ENCODE measurements at places on chromosomes 13 and 19. TPM values are rescaled to one million over a fixed set of nuclear protein-coding genes. Genes with fewer than 3 reads are reported as not detected.

GRCh38 chr19:49564616-49565045 is 15.7 kb downstream of the NOSIP start:
- peak; percentile 47 for DNase-seq
- H3K4me1 ChIP-seq: peaks cover 98% of the 10 kb centered on the region
- H3K27ac ChIP-seq: peak overlapping the region; percentile 58
- no peaks in the 10 kb centered on the region for H3K27me3 ChIP-seq
- peaks cover 2% of the 10 kb centered on the region for H3K36me3 ChIP-seq
- H3K4me3 ChIP-seq: peak overlapping the region; percentile 25

- H3K4me3 ChIP-seq: no peak overlapping the region
- H3K27ac ChIP-seq: no peak overlapping the region
- H3K27me3 ChIP-seq: no peaks in the 10 kb centered on the region
Observed at GRCh38 chr13:100363874-100364273, 224.7 kb downstream of the GGACT start.

DNA sequence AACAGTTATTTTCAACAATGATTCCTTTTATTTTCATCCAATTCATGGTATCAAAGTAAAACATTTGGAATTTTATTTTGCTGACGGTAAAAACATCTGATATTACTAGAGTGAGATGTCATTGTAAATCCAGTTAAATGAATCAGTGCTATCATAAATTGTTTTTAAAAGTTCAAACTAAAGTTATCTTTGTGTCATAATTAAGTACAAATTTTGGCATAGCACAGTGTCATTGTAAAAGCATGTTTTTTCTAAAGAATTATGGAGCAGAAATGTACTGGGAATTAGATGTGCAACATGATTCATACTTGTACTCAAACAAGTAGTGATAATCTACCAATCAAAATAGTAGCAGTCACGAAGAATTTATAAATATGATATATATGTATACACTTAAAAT is 92.8 kb downstream of the FAM216B start:
- H3K4me3 ChIP-seq: no peak overlapping the region
- no peaks in the 10 kb centered on the region for H3K36me3 ChIP-seq
- no peak for DNase-seq
- no peaks in the 10 kb centered on the region for H3K27me3 ChIP-seq
- no peak overlapping the region for H3K27ac ChIP-seq
- no peaks in the 10 kb centered on the region for H3K4me1 ChIP-seq

DNA sequence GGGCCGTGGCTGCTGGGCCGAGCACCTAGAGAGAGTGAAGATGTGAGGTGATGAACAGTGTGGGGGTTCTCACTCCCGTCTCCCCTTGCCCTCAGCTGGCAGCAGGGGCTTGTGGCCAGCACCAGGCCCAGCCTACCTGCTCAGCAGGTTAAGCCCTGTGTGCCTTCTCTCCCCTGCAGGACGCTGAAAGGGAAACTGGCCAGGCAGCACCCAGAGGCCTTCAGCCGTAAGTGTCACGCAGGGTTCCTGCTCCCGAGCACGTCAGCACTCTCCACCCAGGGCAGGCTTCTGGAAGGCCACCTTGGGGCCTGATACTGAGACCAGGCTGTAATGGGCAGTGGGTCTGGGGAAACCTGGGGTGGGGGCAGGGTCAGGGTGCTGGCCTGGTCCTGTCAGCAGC is 4.7 kb upstream of the UBA52 start:
- no peak overlapping the region for H3K4me3 ChIP-seq
- no peak overlapping the region for H3K27ac ChIP-seq
- H3K27me3 ChIP-seq: no peaks in the 10 kb centered on the region
- DNase-seq: no peak

GRCh38 chr19:38057959-38058690 is 151.1 kb downstream of the SIPA1L3 start:
- DNase-seq: no peak
- H3K4me1 ChIP-seq: no peaks in the 10 kb centered on the region
- no peaks in the 10 kb centered on the region for H3K36me3 ChIP-seq
- H3K27me3 ChIP-seq: no peaks in the 10 kb centered on the region
- no peak overlapping the region for H3K4me3 ChIP-seq

- H3K27me3 ChIP-seq: no peaks in the 10 kb centered on the region
- no peak overlapping the region for H3K27ac ChIP-seq
- H3K4me1 ChIP-seq: peaks cover 79% of the 10 kb centered on the region
Observed at GRCh38 chr19:18488403-18488723, 33.5 kb downstream of the ELL start.

DNA sequence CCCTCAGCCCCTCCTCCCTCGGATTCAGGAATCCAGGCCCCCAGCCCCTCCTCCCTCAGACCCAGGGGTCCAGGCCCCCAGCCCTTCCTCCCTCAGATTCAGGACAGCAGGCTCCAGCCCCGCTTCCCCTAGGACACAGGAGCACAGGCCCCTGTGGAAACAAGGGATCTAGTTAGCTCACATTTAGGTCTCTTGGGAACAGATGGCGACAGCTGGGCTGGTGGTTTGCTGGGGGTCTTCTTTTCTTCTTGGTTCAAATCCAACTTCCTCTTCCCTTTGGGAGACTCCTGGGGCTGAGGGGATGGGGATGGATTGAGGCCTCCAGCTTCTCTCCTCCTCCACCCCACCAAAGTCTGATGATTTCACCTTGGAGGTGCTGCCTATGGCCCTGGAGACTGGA is 19.6 kb downstream of the ZNF575 start:
- H3K4me1 ChIP-seq: peaks cover 7% of the 10 kb centered on the region
- H3K4me3 ChIP-seq: no peak overlapping the region
- no peak overlapping the region for H3K27ac ChIP-seq
- no peaks in the 10 kb centered on the region for H3K27me3 ChIP-seq
- DNase-seq: no peak

DNA sequence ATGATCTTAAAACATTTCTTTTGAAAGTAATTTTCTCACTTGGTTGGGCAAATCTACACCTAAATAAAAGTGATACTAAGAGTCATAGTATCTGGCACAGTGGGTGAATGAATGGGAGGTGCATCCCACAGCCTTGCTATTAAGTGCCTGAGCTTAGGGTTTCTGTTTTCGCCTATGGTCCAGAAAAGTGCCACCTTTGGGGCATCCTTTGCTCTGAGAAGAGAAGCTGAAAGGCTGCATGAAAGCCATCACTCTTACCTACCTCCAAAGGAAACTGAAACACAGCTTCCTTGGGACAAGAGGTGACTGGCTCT is 55.6 kb upstream of the AKAP11 start:
- H3K27me3 ChIP-seq: no peaks in the 10 kb centered on the region
- no peaks in the 10 kb centered on the region for H3K36me3 ChIP-seq
- no peaks in the 10 kb centered on the region for H3K4me1 ChIP-seq
- H3K4me3 ChIP-seq: no peak overlapping the region
- DNase-seq: no peak

Gene NLRP4
- not detected for total RNA-seq

- no peaks in the 10 kb centered on the region for H3K27me3 ChIP-seq
- no peaks in the 10 kb centered on the region for H3K4me1 ChIP-seq
- H3K4me3 ChIP-seq: no peak overlapping the region
- H3K36me3 ChIP-seq: no peaks in the 10 kb centered on the region
- no peak for DNase-seq
Observed at GRCh38 chr13:54859827-54860226, 1831.2 kb downstream of the OLFM4 start.

DNA sequence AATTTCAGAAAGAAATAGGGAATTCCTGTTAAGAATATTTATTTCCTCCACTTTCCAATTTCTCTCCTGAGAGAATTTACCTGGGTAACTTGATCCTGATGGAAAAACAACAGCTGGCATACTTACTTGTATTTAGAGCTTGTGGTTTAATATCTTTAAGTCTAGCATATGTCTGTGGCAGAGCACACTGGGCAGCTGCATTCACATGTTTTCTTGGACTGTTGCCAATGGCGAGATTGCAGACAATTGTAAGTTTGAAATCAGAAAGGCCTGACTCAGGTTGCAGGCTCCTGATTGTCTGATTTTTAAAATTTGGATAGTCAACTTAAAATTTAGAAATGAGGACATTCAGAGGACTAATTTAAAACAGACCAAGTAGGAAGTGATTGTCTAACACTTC is 66.9 kb downstream of the NHLRC3 start:
- no peaks in the 10 kb centered on the region for H3K36me3 ChIP-seq
- no peak overlapping the region for H3K4me3 ChIP-seq
- H3K27me3 ChIP-seq: no peaks in the 10 kb centered on the region

DNA sequence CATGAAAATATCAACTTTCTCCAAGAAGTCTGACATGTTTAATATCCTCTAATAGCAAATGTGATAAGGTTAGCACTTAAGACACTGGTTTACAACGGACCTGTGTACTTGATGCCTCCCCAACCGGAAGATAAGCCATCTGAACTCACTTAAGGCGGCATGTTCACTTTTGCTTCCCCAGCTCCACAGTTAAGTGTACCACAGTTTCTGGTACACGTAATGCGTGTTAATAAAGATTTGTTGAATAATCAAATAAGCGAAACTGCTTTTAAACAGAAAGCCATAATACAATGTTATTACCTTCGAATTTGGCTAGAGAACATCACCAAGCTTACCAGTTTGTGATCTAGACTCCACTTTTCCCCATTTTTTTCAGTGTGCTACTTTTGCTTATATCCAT is 1.4 kb upstream of the PAN3 start:
- no peak overlapping the region for H3K27ac ChIP-seq
- H3K36me3 ChIP-seq: no peaks in the 10 kb centered on the region
- no peaks in the 10 kb centered on the region for H3K27me3 ChIP-seq
- DNase-seq: no peak

Gene FUT2
- not detected for total RNA-seq

DNA sequence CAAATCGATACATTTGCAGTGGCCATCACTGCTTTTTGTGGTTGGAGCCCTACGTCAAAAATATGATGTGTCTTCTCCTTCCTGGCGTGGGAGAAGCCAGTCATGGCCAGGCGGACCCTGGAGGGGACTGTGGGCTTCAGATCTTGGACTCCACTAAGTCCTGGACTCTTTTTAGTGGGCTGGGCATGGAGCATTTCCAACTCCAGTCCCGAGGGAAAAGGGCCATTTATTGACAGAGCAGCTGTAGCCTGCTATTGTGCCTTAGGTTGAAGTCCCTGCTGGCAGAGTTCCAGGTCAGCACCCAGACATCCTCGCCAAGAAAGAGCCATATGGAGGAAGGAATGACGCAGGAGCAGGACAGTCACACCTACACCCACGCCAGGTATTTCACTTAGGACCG is 179.2 kb upstream of the ZNF507 start:
- H3K27me3 ChIP-seq: no peaks in the 10 kb centered on the region
- no peaks in the 10 kb centered on the region for H3K4me1 ChIP-seq
- no peaks in the 10 kb centered on the region for H3K36me3 ChIP-seq
- H3K27ac ChIP-seq: no peak overlapping the region
- DNase-seq: no peak

- no peak overlapping the region for H3K27ac ChIP-seq
- H3K36me3 ChIP-seq: no peaks in the 10 kb centered on the region
- H3K4me3 ChIP-seq: no peak overlapping the region
- H3K4me1 ChIP-seq: no peaks in the 10 kb centered on the region
Observed at GRCh38 chr19:5515737-5516136, 52.0 kb downstream of the TINCR start.

GRCh38 chr19:43597876-43598275 is 1.5 kb downstream of the ZNF576 start:
- H3K27ac ChIP-seq: peak overlapping the region; percentile 93
- no peak for DNase-seq
- H3K27me3 ChIP-seq: no peaks in the 10 kb centered on the region

GRCh38 chr19:6733338-6734095 is 3.9 kb downstream of the GPR108 start:
- no peaks in the 10 kb centered on the region for H3K27me3 ChIP-seq
- H3K27ac ChIP-seq: no peak overlapping the region
- no peak for DNase-seq
- peaks cover 24% of the 10 kb centered on the region for H3K4me1 ChIP-seq
- no peak overlapping the region for H3K4me3 ChIP-seq

GRCh38 chr19:11404588-11405222 is 14.4 kb downstream of the RGL3 start:
- H3K36me3 ChIP-seq: no peaks in the 10 kb centered on the region
- DNase-seq: no peak
- no peaks in the 10 kb centered on the region for H3K4me1 ChIP-seq
- H3K27me3 ChIP-seq: no peaks in the 10 kb centered on the region

Gene ZNF614
- total RNA-seq: 12.3 TPM

DNA sequence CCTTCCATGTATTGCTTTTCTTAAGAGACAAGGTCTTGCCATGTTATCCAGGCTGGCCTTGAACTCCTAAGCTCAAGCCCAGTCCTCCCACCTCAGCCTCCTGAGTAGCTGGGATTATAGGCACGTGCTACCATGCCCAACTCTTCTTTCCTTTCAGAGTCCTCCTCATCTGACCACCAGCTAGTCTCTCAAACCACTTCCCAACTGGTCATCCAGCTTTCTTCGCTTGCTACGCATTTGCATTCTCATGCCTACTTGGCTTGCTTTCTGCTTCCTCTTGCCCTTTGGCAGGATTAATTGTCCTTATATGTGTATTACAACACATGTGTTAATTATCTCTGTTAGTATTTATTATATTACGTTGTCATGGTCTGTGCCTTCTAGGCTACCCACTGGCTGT is 6.3 kb downstream of the GPR18 start:
- H3K4me1 ChIP-seq: peaks cover 44% of the 10 kb centered on the region
- H3K27ac ChIP-seq: no peak overlapping the region
- no peak overlapping the region for H3K4me3 ChIP-seq
- no peak for DNase-seq
- H3K36me3 ChIP-seq: peaks cover 11% of the 10 kb centered on the region

GRCh38 chr19:58536852-58537798 is 6.7 kb upstream of the TRIM28 start:
- DNase-seq: no peak
- no peaks in the 10 kb centered on the region for H3K36me3 ChIP-seq
- peaks cover 15% of the 10 kb centered on the region for H3K4me1 ChIP-seq
- H3K27ac ChIP-seq: no peak overlapping the region

- no peak for DNase-seq
- no peak overlapping the region for H3K4me3 ChIP-seq
- H3K27me3 ChIP-seq: no peaks in the 10 kb centered on the region
- H3K4me1 ChIP-seq: peaks cover 5% of the 10 kb centered on the region
Observed at GRCh38 chr19:49843265-49843664, 7.7 kb upstream of the PTOV1 start.

DNA sequence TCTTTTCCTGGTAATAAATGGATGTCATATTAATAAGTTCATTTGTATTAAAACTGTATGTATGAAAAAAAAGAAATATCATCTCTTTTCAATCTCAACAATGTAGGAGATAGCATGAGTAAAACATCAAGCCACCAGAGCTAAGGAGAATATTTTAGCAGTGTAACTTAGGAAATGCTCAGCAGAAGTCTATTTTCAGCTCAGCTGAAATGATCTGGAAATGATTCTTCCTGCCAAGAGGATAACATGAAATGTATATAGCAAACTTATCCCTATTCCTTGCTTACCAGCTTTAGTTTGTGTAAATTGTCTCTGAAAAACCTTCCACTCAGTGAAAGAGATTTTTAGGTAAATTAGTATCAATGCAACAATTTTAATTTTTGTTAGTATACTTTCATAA is 1194.4 kb downstream of the SLITRK1 start:
- no peaks in the 10 kb centered on the region for H3K27me3 ChIP-seq
- no peak for DNase-seq
- H3K36me3 ChIP-seq: no peaks in the 10 kb centered on the region
- H3K4me3 ChIP-seq: no peak overlapping the region
- H3K27ac ChIP-seq: peak overlapping the region; percentile 49

Measured in CD4-positive, alpha-beta memory T cell (primary cell).